NCI-H1417 (cell line): ENCODE measurements at places on chromosomes 11 and 22.

DNA sequence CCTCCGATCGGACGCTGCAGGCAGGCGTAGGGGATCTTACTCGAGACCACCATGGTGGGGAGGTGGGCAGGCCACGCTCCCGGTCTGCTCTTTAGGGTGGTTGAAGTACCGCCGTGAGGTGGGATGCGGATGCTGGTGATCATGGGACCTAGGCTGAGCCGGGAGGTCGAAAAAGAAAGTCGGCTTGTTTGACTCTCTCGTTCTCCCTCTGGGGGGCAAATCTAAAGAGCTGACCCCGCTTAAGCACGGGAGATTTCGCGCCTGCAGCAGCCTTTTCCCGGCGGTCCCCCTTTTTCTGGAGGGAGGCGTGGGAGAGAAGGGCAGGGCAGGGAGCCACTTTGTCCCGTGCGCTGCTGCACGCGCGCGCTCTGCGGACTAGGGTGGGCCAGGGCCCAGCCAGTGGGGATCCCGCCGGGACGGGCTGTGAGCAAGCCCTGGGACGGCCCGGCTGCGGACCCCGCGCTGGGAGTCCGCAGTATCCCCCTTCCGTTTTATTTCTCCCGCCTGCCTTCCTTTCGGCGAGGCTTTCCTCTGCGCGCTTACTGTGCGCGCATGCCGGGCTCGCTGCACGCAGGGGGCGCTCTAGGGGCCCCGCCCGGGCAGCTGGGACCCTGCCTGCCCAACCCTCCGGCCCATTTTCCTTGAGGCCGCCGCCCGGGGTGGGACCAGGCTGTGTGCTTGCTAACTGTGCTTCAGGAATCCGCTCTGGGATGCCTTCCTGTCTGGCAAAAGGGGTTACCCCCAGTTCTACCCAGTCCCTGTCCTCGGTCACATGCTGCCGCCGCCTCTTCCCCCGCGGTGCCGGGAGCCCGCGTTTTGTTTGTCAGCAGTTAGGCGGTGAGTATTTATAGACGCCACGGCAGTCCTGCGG, 81.0 kb downstream of the PRR5L start:
- DNase-seq, result peak; percentile 40

GRCh38 chr22:38843657-38844314, at the start of gene NPTXR:
NPTXR (minus strand) TSS chr22:38844028.
- peak; percentile 72 for DNase-seq

- peak; percentile 40 for DNase-seq
Observed at GRCh38 chr11:102187416-102188151, 77.3 kb downstream of the YAP1 start.

DNA sequence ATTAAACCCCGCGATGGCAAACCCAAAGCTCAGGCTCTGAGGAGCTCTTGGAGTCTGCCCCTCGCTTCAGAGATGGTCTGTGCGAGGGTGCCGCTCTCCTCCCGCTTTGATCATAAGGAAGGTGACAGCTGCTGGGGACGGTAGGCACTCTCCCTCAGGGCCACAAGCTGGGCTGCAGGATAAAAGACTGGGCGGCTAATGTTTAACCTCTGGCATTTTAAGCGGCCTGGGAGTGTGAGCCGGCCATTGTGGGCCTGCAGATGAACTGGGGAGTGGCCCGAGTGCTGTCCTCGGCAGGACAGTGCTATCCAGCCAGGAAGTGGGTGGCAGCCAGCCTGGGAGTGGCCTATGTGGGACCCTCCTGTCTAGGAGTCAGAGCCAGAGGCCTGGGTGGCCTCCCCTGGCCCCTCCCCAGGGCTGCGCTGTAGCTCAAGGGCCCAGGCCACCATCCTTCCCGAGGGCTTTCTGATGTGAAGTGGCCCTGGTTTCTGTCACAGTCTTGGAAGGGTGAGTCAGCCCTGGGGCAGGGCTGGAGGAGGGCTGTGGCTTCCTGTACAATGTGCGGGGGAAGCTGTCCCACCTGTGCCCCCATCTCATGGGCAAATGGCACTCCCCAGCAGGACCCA, 58.7 kb upstream of the PRODH start:
- DNase-seq, result no peak

- DNase-seq, result no peak
Observed at GRCh38 chr11:41461057-41461681, 1.7 kb upstream of the LRRC4C start.

DNA sequence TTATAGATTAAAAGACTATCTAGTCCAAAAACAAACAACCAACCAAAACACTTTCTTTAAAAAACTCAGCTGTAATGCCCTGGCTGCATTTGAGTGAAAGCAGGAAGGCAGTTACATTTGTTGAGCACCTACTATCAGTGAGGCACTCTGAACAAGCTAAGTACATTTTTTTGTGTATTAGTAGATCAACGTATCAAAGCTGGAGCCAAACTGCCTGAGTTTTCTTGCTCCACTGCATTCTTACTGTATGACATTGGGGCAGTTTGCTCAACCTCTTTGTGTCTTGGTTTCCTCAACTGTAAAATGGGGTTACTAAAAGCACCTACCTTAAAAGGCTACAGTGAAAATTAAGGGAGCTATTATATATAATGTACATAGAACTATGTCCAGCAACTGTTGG, 22.0 kb downstream of the COA4 start:
- DNase-seq, result no peak

DNA sequence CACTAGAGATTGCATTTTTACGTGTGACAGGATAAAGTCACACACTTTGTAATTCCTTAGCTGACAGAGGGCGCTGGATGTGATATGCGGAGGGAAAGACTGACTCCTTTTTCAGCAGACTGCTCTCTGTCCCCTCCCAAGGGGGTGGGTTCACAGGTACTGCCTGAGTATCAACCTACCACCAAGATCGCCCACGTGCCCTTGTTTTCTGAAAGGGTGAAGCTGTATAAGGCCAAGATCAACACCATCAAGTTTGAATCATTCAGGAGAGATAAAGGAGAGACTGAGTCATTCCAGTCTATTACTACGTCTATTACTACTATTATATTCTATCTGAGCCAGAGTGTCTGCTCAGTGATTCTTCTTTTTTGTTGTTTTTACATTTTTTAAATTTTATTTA, 30.7 kb downstream of the BUD13 start:
- DNase-seq, result no peak
